ENCODE measurements at places on chromosomes 1 and 21.
A peak's percentile ranks its signal among the peaks of the same experiment; 100 is the strongest.

GRCh38 chr1:103194060-103194459 is 85.7 kb upstream of the COL11A1 start:
- DNase-seq = no peak

- DNase-seq = no peak
These were observed 68.6 kb downstream of the MDM4 start for GRCh38 chr1:204584699-204585372.

DNA sequence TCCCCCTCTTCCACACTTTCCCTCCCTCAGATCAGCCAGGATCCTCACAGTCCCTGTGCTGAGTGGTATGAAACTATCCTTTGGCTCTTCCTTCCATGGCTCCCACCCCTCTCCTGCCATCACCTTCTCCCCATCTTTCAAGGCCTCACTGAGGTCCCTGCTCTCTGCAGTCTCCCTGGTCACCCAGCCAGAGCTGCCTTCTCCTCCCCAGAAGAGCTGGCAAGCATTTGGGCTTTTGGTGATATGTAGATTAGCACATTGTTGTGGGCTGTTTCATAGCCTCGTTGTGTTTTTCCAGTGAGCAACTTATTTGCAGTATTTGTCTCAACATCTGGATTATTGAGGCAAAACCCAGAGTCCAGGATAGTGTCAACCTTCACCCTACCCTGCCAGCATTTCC is 2.2 kb downstream of the CSF1 start:
- DNase-seq = no peak

DNA sequence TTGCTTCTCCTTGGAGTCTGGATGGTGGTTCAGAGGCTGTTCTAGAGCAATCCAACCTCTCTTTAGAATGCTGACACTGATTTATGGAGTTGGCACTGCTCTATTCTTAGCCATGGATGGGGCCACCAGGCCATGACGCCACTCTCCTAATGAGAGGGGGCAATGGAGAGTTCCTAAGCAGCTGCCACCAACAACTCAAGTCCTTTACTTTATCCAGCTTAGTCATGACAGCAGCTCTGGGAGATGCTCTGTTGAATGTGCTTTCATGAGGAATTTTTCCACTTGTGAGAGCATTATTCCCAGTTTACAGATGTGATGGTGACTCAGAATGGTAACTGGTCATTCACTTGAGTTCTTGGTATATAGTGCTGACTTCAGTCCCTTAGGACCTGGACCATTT is 366.3 kb downstream of the HHAT start:
- no peak for DNase-seq

DNA sequence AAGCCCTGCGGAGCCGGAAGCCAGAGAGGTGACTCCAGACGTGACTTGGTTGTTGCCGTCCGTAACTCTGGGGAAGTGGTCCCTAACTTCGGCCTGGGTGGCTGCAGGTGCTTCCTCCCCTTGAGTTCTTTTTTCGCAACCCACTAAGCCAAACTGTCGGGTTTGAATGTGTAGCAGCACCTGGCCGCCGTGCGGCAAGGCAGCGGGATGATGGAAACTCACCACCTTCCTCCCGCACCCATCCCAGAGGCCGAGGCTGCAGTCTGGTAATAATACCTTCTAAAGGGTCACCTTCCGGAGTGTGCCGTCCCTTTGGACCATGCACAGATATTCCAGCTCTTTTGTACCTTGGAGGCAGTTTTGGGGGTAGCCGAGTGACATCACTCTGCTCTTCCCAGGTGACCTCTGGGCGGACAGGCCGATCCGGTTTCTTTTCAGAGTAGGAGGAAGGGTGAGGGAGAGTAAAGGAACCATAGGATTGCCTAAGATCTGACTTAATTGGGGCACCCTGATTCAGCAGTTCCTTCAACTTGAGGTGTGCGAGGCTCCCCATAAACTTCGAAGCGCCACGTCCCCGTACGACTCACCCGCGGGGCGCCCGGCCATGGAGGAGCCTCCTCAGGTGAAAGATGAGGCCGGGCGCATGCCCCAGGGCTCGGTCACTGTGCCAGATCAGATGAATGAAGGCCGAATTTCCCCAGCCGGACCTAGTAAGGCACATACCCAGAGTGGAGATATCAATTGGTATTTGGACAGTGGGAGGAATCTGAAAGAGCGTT is 1.0 kb downstream of the KCNK1 start:
- peak; percentile 76 for DNase-seq

GRCh38 chr1:245615001-245615400 is 460.2 kb downstream of the KIF26B start:
- no peak for DNase-seq

- DNase-seq = no peak
These were observed 37.9 kb upstream of the RC3H1 start for GRCh38 chr1:174060090-174060489.

GRCh38 chr1:36285443-36286101 is 20.6 kb upstream of the SH3D21 start:
- peak; percentile 88 for DNase-seq

GRCh38 chr1:106435269-106435668 is 621.2 kb upstream of the PRMT6 start:
- DNase-seq = no peak

DNA sequence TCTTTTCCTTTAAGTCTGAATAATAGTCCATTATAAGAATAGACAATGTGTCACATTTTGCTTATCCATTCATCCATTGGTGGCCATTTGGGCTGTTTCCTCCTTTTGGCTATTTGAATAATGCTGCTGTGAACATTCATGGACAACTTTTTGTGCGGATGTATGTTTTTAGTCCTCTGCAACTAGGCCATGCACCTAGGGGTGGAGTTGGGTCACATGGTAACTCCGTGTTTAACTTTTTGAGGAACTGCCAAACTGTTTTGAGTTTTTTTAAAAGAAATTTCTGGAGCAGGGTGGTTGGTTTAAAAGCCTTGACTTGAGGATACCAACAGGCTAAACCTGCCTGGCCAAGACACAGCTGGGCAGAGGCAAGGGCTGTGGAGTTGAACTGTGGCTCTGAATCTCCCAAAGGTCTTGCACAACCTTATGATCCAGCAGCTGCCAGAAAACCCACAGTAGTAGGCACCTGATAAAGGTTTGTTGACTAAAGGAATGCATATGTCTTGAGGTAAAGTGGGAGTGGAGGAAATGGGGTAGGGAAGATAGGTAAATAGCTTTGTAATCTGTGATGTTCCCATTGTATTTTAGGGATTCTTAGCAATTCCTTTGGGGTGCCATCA is 5.6 kb upstream of the RPTN start:
- no peak for DNase-seq

DNA sequence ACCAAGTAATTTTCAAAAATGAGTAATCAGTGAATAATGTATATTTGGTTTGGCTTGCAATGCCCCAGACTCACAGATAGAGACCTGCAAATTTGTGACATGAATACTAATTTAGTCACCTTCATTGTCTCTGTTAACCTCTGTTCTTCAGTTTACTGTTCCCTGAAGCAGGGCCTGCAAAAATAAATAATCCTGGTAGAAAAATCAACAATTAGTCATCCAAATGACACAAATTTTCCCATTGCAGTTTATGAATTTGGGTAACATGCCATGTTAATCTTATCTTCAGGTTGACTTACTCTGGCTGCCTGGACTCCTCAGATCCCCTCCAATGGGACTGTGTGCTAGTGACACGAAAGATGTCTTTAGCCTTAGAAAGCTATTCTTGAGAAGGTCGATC is 289.5 kb downstream of the PAPPA2 start:
- DNase-seq = no peak

- no peak for DNase-seq
These were observed 53.7 kb downstream of the PLEKHA6 start for GRCh38 chr1:204306076-204306475.

- no peak for DNase-seq
These were observed 90.6 kb upstream of the POU3F1 start for GRCh38 chr1:38137164-38137563.

DNA sequence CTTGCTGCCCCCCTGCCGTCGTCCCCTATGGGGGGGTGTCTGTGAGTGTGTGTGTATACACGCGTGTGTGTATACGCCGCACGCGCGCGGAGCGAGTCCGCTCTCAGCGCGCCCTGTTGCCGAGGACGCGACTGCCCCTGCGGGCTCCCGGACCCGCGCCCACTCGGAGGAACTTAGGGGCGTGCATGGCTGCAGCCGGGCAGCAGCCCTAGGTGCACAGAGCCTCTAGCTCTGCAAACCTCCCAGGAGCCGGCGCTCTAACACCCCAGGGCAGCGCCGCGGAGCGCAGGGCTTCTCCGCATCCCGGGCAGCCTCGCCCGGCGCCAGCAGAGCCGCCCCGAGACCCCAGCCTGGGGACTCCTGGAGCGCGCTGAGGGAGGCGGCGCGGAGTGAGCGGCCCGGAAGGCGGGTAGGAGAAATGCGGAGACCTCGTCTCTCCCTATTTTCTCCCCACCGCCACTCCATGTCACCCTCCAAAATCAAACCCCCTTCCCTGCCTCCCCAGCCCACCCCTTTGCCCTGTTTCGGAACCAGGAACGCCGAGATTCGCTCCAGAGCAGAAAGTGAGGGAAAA is 574 bp downstream of the ITPKB start:
- no peak for DNase-seq

- no peak for DNase-seq
These were observed 232.5 kb downstream of the PDE4B start for GRCh38 chr1:66025188-66025587.

DNA sequence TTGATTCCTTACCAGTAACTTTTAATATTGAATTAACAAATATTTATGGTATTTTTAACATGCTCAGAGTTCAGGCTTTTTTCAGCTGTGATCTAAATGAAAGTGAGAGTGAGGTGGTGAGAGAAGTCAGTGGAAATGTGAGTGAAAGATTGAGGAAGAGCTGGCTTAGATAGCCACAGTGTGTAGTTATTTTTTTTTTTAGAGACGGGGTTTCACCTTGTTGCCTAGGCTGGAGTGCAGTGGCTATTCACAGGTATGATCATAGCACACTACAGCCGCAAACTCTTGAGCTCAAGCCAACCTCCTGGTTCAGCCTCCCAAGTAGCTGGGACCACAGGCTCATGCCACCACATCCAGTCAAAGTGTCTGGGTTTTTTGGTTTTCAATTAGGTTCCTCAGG is 10.9 kb downstream of the RNF11 start:
- DNase-seq = no peak

GRCh38 chr1:154966111-154966510 is 4.4 kb downstream of the SHC1 start:
- DNase-seq = no peak

GRCh38 chr1:18819986-18820790 is 39.3 kb downstream of the TAS1R2 start:
- DNase-seq = no peak

DNA sequence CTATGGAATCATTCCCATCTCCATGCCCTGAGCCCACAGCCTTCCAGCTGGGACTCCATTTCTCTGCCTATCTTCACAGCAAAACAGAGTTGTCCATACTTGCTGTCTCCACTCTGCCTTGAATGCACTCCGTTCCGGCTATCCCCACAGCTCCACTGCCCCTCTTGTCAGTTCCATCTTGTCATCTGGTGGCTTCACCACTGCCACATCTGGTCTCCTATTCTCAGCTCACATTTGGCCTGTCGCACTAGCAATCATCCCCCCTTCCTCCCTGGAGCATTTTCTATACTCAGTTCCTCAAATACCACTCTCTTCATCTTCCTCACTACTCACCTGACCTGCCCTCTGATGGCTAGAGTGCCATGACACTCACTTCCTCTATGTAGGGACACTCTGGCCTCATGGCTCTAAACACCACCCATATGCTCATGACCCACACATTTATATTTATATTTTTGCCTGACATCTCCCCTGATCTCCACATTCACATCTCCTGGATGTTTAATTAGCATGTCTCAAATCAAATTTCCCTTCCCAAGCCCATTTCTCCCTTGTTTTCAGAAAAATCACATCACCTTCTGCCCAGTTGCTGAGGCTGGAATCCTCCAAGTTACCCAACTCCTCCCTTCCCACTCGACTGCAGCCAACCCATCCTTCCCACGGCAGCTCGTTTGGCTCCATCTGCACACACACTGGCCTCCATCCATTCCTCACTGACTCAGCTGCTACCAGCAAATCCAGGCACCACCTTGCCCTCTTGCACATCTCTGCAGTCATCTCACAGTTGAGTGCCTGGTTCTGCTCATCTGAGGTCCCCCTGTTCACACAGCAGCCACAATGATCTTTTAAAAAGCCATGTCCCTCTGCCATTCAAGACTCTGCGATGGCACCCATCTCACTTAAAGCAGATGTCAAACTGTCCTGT is 6.1 kb downstream of the ZNF692 start:
- no peak for DNase-seq

GRCh38 chr1:156910309-156910782 is 10.1 kb upstream of the LRRC71 start:
- DNase-seq = no peak
